ENCODE measurements at places on chromosomes 6 and 20.

- no peak for DNase-seq
Measured at GRCh38 chr20:5973971-5974370, 23.5 kb downstream of the MCM8 start.

- DNase-seq = peak; percentile 75
Measured at GRCh38 chr6:145735356-145736165, at the start of gene EPM2A. TSS of gene EPM2A (minus strand) at chr6:145735520. CDS start at chr6:145735498, 22 bp downstream.

GRCh38 chr6:37717836-37718251, 20.2 kb upstream of the MDGA1 start:
- DNase-seq = no peak

DNA sequence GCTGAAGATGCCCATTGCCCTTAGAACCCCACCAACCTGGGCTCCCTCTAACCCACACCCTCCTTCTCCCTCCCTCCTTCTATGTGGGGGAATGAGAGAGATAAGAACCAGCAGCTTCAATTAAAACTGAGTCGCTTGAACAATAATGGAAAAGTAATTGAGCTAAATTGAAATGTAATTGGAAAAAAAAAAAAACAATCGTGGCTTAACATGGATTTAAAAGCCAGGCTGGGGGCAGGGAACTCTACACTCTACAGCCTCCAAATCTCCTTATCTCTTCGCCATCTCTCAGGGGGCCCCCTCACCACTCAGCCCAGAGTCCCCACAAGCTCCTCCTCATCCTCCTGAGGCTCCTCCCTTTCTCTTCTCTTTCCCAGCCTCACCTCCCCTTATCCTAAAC, 83.2 kb downstream of the MDGA1 start:
- no peak for DNase-seq

GRCh38 chr6:56403745-56404144, 156.4 kb upstream of the COL21A1 start:
- DNase-seq = no peak

DNA sequence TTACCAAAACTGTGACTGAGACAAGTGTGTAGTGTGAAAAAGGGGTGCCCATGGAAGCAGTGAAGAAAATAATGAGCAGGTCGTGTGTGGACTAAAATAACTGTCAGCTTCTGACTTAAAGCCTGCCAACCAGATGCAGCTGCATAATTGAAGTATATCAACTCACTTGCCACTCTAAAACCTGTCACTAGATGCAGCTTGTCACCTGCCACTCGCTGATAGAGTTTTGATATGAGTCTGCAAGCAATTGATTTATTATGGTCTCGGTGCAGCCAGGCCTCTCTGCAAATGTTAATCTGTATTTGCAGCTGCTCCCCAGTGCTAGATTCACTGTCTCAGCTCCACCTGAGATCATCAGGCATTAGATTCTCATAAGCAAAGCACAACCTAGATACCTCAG, 1090.0 kb upstream of the EYS start:
- no peak for DNase-seq

DNA sequence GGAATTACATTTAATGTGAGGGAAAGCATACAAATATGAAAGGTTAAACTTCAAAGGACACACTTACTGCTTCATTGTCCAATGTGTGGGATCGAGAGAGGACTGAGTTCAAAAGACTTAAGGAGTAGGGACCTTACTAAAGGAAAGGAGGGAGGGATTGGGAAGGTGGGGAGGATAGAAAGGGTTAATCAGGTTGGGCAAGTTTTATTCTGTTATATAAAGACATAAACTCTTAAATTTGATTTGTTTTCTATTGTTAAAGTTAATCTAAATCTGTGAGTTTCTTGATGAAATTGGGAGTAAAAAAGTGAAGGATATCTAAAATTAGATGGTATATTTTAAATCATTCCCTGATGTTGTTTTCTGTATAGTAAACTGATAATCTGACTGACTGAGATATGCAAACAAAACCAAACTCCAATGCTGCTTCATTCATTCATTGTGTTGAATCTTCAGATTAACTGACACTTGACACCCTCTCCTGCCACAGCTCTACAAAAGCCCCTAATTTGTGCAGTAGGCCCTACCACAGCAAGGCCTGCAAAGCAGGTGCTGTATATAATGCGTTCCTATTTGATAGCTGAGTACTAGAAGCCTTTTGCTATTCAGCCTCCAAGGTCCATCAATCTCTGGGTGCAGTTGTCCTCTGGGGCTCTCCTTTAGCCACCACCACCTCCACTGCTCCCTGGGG, 1.3 kb upstream of the UBE2J1 start:
- no peak for DNase-seq

DNA sequence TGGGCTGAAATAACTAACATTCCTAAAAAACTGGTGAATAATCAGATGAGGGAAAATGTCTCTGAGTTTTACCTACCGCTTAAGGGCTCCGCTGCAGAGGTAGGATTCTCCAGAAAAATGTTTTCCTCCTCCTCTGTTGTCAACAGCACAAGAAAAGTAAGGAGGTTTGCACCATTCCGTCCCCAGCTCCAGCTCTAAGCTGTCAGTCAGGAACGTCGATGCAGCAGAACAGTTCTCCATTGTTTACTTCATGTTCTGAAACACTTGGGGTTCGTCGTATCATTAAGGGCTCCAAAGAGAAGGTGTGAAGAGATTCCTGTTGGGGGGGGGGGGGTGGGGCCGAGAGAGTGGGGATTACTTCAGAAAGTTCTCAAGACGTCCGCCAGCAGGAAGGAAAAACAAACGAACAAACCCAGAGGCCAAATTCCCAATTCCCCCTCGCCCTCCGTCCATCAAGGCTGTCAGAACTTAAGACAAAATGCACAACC, 734 bp downstream of the MMS22L start:
- DNase-seq = no peak
